ENCODE measurements at places on chromosomes 16 and 17.
A peak's percentile ranks its signal among the peaks of the same experiment; 100 is the strongest.

- no peak for DNase-seq
Measured at GRCh38 chr16:1471569-1472194, 3.1 kb downstream of the CLCN7 start.

GRCh38 chr16:4179020-4179419 lies 62.8 kb upstream of the ADCY9 start:
- no peak for DNase-seq

DNA sequence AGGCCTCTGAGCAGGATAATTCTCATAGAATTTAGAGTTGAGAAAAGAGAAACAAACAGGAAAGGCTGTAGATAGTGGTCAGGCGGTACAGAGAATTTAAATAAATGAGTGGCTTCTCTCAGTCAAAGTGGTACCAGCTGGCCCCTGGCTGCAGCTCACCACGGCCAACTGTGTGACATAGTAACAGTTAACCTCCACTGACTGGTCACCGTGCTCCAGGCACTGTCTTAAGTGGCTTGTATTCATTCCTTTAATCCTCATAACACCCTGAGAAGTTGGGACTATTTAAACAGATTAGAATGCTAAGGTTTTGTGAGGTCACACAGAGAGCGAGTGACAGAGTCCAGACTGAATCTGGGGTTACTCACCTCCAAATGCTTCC lies 108.9 kb downstream of the GNAO1 start:
- no peak for DNase-seq

GRCh38 chr17:53032861-53033271 lies 789.9 kb upstream of the KIF2B start:
- DNase-seq = no peak

DNA sequence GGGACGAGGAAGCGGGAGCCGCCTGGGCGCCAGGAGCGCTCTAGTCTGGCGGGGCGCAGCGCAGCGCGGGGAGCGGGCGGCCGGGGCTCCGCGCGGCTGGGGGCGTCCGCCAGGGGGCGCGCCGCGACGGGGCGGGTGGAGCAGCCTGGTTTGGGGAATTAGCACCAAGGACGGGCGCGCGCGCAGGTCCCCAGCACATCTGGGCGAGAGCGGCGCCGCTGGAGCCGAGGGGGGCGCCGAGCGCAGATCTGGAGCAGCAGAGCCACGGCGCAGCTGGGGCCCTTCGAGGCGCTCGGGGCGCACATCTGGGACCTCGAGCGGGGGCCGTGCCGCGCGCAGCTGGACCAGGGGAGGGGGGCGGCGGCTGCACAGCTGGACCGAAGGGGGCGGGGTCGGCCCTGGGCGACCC lies at the start of gene NXPH3:
Gene NXPH3, plus strand, starts transcription at position 193 of the 409 bp plus-strand sequence. CDS start 349 bp downstream, outside the sequence.
- DNase-seq = peak; percentile 65

- DNase-seq = no peak
Measured at GRCh38 chr17:54920819-54921218, 20.2 kb downstream of the TOM1L1 start.

GRCh38 chr16:8989099-8989878 lies 25.6 kb upstream of the USP7 start:
- DNase-seq = no peak

DNA sequence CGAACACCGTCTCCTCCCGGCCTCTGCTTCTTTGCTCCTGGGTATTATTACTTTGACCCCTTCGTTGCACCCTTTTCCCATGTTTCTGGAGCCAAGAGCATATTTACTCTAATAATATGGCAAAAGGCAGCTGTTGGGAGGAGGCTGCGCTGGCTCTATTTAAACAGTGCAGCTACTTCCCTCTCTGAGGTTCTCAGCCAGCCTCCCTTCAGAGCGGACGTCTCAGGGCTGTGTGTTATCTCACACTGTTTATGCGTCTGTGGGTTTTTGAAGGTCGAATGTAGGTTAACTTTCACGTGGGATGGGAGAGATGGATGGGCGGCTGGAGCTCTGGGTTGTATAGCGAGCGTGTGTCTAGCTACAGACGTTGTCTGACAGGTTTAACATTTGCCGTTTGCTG lies 45.3 kb downstream of the COX4I1 start:
- no peak for DNase-seq

- no peak for DNase-seq
Measured at GRCh38 chr16:85431431-85432124, 181.5 kb upstream of the GSE1 start.

GRCh38 chr16:76176153-76176552 lies 101.0 kb upstream of the CNTNAP4 start:
- no peak for DNase-seq

- no peak for DNase-seq
Measured at GRCh38 chr17:76394166-76394565, 9.8 kb downstream of the SPHK1 start.

Data from CD4-positive, alpha-beta T cell treated with Interleukin-17A for 1 hour (primary cell).